Osteoblast (primary cell): ENCODE measurements at places on chromosomes 4 and X. TPM values are rescaled to one million over a fixed set of nuclear protein-coding genes. Genes with fewer than 3 reads are reported as not detected.

The ADH1A gene
- total RNA-seq: not detected in 2 replicates

The EREG gene
- total RNA-seq: 0.29 and 1.1 TPM in 2 replicates

The KIT gene
- total RNA-seq: 0.29 and 0.36 TPM in 2 replicates

The ASB9 gene
- not detected in 2 replicates for total RNA-seq

The KLF8 gene
- 1.1 and 1.8 TPM in 2 replicates for total RNA-seq

The RAI2 gene
- under 0.01 and 0.36 TPM in 2 replicates for total RNA-seq

The TAPT1 gene
- 18.0 and 19.5 TPM in 2 replicates for total RNA-seq

The GLRA2 gene
- total RNA-seq: not detected in 2 replicates

The HSFX4 gene
- not detected in 2 replicates for total RNA-seq

The RCHY1 gene
- total RNA-seq: 20.0 and 27.9 TPM in 2 replicates

The FHIP1A gene
- 4.4 and 4.7 TPM in 2 replicates for total RNA-seq

The HPGD gene
- under 0.01 TPM in 1 of 2 replicates, not detected in the other for total RNA-seq

The ITIH6 gene
- not detected in 2 replicates for total RNA-seq

The NXF2B gene
- total RNA-seq: not detected in 2 replicates

The FRG2 gene
- total RNA-seq: not detected in 2 replicates

The SPIN2A gene
- 0.59 and 1.4 TPM in 2 replicates for total RNA-seq

The POF1B gene
- total RNA-seq: not detected in 2 replicates

The CFI gene
- total RNA-seq: 27.9 and 53.9 TPM in 2 replicates

The SPANXA2 gene
- total RNA-seq: 0.29 TPM in 1 of 2 replicates, not detected in the other

The CPZ gene
- 21.2 and 44.5 TPM in 2 replicates for total RNA-seq

The RAB33A gene
- total RNA-seq: 6.2 and 8.0 TPM in 2 replicates

The PNMA3 gene
- total RNA-seq: not detected in 2 replicates

The TLR10 gene
- total RNA-seq: under 0.01 TPM in 1 of 2 replicates, not detected in the other

The FAM47C gene
- not detected in 2 replicates for total RNA-seq

The FMR1NB gene
- total RNA-seq: not detected in 2 replicates

The PHEX gene
- total RNA-seq: 0.88 and 1.4 TPM in 2 replicates

The SSX2B gene
- total RNA-seq: not detected in 2 replicates
